Spinal cord (tissue), 10 donors: ENCODE measurements at places on chromosomes 12 and 14. TPM values are rescaled to one million over a fixed set of nuclear protein-coding genes. Genes with fewer than 3 reads are reported as not detected.
A peak's percentile ranks its signal among the peaks of the same experiment; 100 is the strongest.

DNA sequence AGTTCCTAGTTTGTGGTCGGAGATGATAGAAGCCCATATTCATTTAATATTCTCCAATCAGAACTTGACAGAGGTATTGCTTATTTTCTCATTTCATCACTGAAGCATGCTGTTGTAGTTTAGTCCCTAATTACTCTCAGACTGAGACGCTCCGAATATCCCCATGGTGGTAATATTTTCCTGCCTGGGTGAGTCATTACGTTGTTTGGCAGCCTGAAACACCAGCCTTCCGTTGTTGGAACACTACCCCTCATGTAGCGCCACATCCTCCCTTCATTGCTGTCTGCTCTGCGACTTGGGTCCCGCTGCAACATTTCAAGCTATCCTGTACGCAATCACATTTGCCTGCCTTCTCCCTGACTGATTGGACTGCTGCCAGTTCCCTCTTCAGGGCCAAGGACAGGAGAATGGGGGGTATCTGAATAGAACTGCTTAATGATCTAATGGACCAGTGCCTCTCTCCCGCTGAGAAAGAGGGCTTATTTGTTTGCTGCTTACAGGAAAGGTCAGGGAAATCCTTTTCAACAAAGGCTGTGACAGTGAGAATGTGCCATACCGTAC lies 369.1 kb downstream of the NPAS3 start:
- no peaks in the 10 kb centered on the region for H3K36me3 ChIP-seq
- H3K4me3 ChIP-seq = no peak overlapping the region
- peaks cover 3% of the 10 kb centered on the region for H3K4me1 ChIP-seq

GRCh38 chr12:49683599-49684309 lies 23.5 kb downstream of the FMNL3 start:
- no peaks in the 10 kb centered on the region for H3K36me3 ChIP-seq
- H3K27me3 ChIP-seq = no peaks in the 10 kb centered on the region
- no peak overlapping the region for H3K4me3 ChIP-seq
- H3K27ac ChIP-seq = no peak overlapping the region

GRCh38 chr14:94309721-94310120 lies 13.4 kb downstream of the SERPINA6 start:
- no peak overlapping the region for H3K27ac ChIP-seq
- H3K4me1 ChIP-seq = no peaks in the 10 kb centered on the region
- H3K27me3 ChIP-seq = no peaks in the 10 kb centered on the region
- DNase-seq = no peak

GRCh38 chr12:84594157-84594556 lies 318.4 kb downstream of the SLC6A15 start:
- H3K4me1 ChIP-seq = no peaks in the 10 kb centered on the region
- DNase-seq = no peak
- no peaks in the 10 kb centered on the region for H3K36me3 ChIP-seq

GRCh38 chr14:90288651-90289355 lies 32.5 kb downstream of the PSMC1 start:
- H3K27me3 ChIP-seq = no peaks in the 10 kb centered on the region
- no peak overlapping the region for H3K27ac ChIP-seq
- H3K36me3 ChIP-seq = peaks cover 53% of the 10 kb centered on the region
- peaks cover 19% of the 10 kb centered on the region for H3K4me1 ChIP-seq
- no peak overlapping the region for H3K4me3 ChIP-seq
- peak; percentile 77 for DNase-seq

DNA sequence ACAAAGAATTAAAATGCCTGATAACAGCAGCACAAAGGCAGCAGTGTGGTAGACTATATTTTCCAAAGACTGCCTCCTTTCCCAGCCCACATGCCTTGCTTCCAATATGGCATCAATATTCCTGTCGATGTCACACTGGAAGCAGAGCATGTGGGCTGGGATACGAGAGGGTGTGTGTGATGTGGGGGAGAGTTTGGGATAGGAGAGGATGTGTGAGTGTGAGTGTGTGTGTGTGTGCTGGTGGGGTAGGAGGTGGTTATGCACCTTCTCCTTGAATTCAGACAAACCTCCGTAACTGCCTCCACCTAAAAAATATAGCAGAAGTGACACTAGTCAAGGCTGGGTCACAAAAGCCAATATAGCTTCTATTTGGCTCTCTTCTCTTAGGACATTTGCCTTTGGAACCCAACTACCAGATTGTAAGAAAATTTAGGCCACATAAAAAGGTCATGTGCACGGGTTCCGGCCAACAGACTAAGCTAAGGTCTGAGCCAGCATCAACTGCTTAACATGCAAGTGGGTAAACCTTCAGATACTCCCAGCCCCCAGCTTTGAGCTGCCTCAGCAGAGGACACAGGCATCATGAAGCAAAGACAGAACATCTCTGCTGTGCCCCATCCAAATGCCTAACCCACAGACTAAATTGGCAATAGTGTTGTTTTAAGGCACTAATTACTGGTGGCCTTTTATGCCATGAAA lies 29.5 kb downstream of the SPPL3 start:
- no peak overlapping the region for H3K4me3 ChIP-seq
- H3K4me1 ChIP-seq = peaks cover 4% of the 10 kb centered on the region
- H3K27ac ChIP-seq = no peak overlapping the region
- peaks cover 2% of the 10 kb centered on the region for H3K36me3 ChIP-seq
- H3K27me3 ChIP-seq = no peaks in the 10 kb centered on the region

GRCh38 chr14:45553981-45554380 lies 301.0 kb upstream of the MIS18BP1 start:
- H3K27ac ChIP-seq = no peak overlapping the region
- H3K36me3 ChIP-seq = no peaks in the 10 kb centered on the region
- no peaks in the 10 kb centered on the region for H3K27me3 ChIP-seq
- H3K4me3 ChIP-seq = no peak overlapping the region
- DNase-seq = no peak

DNA sequence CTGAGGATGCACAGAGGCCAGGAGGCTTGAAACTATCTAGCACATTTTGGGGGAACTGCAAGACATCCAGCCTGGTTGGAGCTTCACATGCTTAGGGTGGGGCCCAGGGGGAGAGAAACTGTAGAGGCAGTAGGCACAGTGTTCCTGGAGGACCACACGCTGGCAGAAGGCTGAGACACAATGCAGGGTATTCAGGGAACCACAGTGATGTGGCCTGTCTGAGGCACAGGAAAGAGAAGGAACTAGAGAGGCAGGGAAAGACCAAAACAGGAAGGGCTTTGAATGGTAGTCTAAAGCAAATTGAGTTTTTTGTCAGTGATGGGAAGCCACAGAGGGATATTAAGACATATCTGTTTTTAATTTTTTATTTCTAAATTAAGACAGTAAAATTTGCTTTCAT lies 100.2 kb upstream of the PRICKLE1 start:
- no peak overlapping the region for H3K27ac ChIP-seq
- no peaks in the 10 kb centered on the region for H3K36me3 ChIP-seq
- no peaks in the 10 kb centered on the region for H3K4me1 ChIP-seq
- DNase-seq = no peak

DNA sequence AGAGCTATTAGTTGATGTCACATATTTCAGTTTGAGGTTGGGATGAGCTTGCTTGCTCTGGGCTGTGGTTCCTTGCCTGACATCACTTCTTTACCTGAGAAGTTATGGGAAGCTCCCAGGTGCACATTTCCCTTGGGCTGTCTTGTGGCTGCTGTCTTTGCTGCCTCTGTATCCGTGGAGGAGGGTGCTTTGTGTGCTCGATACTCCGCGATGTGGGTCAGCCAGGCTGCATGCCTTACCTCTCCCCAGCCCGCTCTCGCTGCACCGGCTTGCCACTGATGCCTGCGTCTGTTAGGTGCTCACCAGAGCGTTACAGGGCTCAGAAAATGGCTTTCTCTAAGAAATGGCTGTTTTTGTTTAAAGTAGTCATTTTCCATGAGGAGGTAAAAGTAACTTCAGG lies 19.6 kb downstream of the PELI2 start:
- H3K36me3 ChIP-seq = no peaks in the 10 kb centered on the region
- DNase-seq = no peak
- no peak overlapping the region for H3K27ac ChIP-seq
- H3K27me3 ChIP-seq = no peaks in the 10 kb centered on the region
- no peak overlapping the region for H3K4me3 ChIP-seq

DNA sequence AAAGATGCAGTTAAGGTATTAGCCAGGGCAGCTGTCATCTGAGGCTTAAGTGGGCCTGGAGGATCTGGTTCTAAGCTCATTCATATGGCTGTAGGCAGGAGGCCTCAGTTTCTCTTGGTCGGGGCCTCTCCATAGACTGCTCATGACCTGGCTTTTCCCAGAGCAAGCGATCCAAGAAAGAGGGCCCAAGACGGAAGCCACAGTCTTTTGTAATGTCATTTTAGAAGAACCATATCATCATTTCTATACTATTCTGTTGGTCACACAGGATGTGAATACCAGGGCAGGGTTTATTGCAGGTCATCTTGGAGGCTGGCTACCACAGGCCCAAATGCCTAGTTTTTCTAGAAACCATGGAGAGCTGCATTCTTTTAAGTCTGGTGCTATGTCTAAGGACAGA lies 47.7 kb downstream of the GNG2 start:
- H3K36me3 ChIP-seq = no peaks in the 10 kb centered on the region
- no peak overlapping the region for H3K27ac ChIP-seq
- peaks cover 3% of the 10 kb centered on the region for H3K4me1 ChIP-seq
- H3K27me3 ChIP-seq = no peaks in the 10 kb centered on the region
- H3K4me3 ChIP-seq = no peak overlapping the region

The CDKN3 gene
- total RNA-seq = 17.9 TPM

The TAS2R43 gene
- 10.8 TPM for total RNA-seq

The SLC2A13 gene
- 85.5 TPM for total RNA-seq

The ARHGEF25 gene
- total RNA-seq = 42.4 TPM

The APOF gene
- not detected for total RNA-seq

The TAC3 gene
- total RNA-seq = 6.8 TPM

The RGS6 gene
- 9.1 TPM for total RNA-seq
